ENCODE measurements at places on chromosomes 6 and 20. TPM values are rescaled to one million over a fixed set of nuclear protein-coding genes. Genes with fewer than 3 reads are reported as not detected.

DNA sequence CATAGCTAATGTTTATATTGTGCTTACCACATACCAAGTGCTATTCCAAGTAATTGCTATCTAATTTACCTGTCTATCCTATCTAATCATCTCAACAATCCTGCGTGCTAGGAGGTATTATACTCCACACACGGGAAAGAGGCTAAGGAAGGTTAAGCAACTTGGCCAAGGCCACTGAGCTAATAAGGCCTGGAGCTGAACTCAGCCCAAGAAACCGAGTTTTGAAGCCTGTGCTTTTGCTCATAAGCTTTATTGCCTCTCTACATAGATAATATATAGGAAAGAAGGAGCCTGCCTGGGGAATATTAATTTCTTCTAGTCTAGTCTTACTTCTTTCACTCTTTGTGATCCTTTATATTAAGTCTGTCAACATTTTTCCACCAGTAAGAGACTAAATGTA is 67.8 kb upstream of the ADGRF4 start:
- no peaks in the 10 kb centered on the region for H3K27me3 ChIP-seq
- H3K27ac ChIP-seq: no peak overlapping the region
- peaks cover 7% of the 10 kb centered on the region for H3K4me1 ChIP-seq
- no peaks in the 10 kb centered on the region for H3K36me3 ChIP-seq

GRCh38 chr20:11168026-11168425 is 494.2 kb upstream of the JAG1 start:
- H3K4me3 ChIP-seq: no peak overlapping the region

- H3K4me3 ChIP-seq: no peak overlapping the region
- no peak overlapping the region for H3K27ac ChIP-seq
- H3K27me3 ChIP-seq: no peaks in the 10 kb centered on the region
- H3K4me1 ChIP-seq: no peaks in the 10 kb centered on the region
Observed at GRCh38 chr6:29908341-29908662, 34.0 kb upstream of the HLA-A start.

- H3K27ac ChIP-seq: no peak overlapping the region
- peaks cover 14% of the 10 kb centered on the region for H3K4me1 ChIP-seq
- no peaks in the 10 kb centered on the region for H3K27me3 ChIP-seq
- no peak overlapping the region for H3K4me3 ChIP-seq
- no peaks in the 10 kb centered on the region for H3K36me3 ChIP-seq
Observed at GRCh38 chr6:14713008-14713960, 532.6 kb upstream of the JARID2 start.

DNA sequence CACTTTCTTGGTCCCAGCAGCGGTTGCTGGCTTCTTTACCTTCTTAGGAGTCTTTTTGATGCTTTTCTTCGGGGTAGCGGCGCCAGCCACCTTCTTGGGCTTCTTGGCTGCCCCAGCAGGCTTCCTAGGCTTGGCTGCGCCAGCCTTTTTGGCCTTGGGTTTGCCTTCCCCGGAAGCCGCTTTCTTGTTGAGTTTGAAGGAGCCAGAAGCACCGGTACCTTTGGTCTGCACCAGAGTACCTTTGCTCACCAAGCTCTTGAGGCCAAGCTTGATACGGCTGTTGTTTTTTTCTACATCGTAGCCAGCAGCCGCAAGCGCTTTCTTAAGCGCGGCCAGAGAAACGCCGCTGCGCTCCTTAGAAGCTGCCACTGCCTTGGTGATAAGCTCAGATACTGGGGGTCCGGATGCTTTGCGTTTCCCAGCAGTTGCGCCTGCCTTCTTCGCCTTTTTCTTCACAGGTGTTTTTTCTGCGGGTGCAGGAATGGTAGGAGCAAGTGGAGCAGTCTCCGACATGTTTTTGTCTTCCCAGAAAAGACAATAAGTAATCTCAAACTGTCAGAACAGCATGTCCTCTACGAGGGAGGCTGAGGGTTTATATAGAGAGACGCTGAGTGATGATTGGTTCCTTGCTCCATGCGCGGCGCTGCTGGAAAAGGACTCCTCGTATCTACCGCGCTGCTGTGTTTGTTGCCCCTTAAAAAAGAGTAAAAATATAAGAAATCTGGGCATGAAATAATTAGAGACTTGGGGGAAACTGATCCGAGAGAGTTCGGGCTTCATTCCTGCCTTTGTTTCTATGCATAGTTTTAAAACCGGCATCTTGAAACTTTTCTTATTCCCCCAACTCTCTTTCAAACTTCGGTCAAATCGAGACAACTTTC is 130.3 kb upstream of the BTN3A2 start:
- peak; percentile 38 for DNase-seq
- H3K27me3 ChIP-seq: no peaks in the 10 kb centered on the region
- peak overlapping the region; percentile 88 for H3K27ac ChIP-seq
- H3K4me1 ChIP-seq: peaks cover 19% of the 10 kb centered on the region

DNA sequence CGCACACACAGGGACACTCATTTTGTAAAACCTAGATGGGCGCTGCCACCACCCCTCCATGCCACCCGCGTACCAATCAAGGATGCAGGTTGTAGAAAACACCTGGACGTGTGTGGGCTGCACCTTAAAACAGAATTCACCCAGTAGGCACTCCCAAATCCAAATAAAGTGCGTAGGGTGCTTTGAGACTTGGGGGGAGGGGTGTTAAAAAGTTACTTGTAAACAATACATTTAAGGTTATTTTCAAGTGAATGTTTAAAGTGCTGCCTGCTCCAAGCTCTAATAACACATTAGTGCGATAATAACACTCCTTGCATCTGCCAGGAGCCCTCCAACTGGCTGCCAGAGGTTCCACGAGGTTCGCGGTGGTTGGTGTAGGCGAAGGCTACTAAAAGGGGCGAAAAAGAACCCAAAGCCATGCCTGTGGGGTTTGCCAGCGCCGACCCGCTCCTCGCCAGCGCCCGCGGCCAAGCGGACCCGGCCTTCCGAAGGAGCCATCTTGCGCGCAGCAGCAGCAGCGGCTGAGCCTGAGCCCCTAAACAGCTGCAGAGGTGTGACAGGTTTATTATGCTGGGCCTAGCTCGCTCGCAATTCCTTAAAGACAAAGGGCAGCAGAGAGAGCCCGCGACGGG is 11.5 kb downstream of the FOXC1 start:
- H3K27ac ChIP-seq: no peak overlapping the region
- H3K4me3 ChIP-seq: no peak overlapping the region
- DNase-seq: no peak
- H3K4me1 ChIP-seq: peaks cover 7% of the 10 kb centered on the region

DNA sequence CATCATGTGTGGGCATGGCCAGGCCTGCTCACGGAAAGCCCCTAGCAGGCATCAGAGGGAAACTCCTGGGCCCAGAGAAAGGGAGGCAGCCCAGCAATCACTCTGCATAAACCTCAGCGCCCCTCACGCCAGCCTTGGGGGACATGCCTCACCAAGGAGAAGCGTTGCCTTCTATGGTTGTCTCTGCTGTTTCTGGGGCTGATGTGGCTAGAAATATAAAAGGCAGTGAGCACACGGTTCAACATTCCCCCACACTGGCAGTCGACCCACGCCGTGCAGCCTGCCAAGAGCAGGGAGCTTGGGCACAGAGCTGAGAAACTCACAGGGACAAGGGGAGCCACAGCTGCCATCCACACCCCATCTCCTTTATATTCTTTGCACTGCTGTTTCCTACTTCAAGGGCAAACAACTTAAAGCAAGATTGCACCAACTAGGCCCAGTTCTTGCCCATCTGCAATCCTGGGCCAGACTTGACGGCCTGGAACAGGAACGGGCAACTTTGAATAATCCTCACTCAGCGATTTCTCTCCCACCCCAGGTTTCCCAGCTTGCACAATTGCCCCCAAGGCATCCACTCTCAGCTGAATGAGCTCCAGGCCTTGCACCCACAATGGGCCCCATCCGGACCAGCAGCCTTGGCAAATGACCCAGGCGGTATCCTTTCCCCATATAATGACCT is 35.5 kb upstream of the FOXC1 start:
- H3K36me3 ChIP-seq: no peaks in the 10 kb centered on the region
- H3K27ac ChIP-seq: no peak overlapping the region
- H3K4me1 ChIP-seq: no peaks in the 10 kb centered on the region
- DNase-seq: no peak
- no peak overlapping the region for H3K4me3 ChIP-seq

DNA sequence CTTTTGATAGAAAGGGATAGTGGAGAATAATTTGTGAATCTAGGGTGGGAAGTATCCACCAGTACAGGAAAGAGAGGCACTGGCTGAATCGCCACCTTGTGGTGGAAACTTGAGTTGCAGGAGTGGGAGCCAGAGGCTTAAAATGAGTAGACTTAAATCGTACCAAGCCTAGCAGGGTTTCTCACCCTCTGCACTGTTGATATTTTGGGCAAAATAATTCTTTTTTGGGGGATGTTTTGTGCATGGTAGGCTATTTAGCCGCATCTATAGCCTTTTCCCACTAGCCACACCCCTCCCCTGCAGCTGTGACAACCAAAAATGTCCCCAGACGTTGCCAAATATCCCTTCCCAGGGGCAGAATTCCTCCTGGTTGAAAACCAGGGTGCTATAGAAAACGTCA is 119.1 kb downstream of the DHX35 start:
- DNase-seq: peak; percentile 73
- H3K27ac ChIP-seq: no peak overlapping the region
- no peaks in the 10 kb centered on the region for H3K36me3 ChIP-seq
- H3K4me3 ChIP-seq: no peak overlapping the region
- peaks cover 8% of the 10 kb centered on the region for H3K27me3 ChIP-seq

GRCh38 chr6:89494131-89494793 is 61.3 kb downstream of the ANKRD6 start:
- no peak overlapping the region for H3K27ac ChIP-seq
- no peaks in the 10 kb centered on the region for H3K27me3 ChIP-seq
- H3K36me3 ChIP-seq: no peaks in the 10 kb centered on the region

DNA sequence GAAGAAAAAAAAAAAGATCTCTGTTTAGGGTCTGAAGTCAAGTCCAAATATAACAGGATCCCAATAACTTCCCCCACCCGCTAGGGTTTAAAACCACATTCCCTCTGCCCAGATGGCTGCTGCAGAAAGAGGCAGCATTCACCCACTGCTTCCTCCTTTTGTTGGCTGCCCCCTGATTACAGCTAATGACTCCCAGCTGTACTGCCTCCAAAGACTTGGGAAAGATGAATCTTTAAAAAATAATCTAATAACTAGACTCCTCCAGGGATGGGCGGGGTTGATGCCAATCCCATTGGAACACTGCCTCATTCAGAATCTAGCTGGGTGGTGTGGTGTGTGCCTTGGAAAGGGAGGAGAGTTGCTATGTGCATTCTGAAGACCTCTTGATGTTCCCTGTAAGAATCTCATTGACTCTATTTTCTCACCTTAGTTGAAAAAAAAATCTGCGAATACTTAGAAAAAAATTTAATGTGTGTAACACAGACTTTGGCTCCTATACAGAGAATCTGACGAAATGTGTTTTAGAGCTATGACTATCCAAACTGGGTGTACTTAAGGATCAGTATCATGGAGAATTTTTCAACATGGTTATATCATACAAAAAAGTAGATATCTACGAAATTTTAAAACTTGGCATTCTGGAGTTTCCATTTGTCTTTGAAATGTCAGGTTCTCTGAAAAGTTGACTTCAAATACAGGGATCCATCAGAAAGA is 174.0 kb downstream of the RNF144B start:
- H3K27ac ChIP-seq: no peak overlapping the region
- DNase-seq: no peak
- no peak overlapping the region for H3K4me3 ChIP-seq
- H3K4me1 ChIP-seq: no peaks in the 10 kb centered on the region

DNA sequence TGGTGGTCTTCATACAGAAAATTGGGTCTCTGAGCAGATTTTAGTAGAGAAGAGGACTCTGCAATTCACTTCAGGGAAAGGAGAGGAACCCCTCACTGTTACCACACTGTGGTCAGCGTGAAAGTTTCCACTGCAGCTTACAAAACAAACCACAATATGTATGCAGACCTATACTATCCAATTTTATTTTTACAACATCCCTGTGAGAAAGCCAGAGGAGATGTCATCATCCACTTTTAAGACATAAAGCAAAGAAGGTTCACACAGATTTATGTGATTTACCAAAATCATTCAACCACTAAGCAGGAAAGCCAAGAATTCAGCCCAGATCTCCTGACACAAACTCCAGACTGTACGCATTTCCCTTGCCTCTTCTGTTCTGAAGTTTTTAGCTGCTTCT is 442.4 kb downstream of the FRK start:
- H3K27me3 ChIP-seq: no peaks in the 10 kb centered on the region
- no peak overlapping the region for H3K4me3 ChIP-seq
- DNase-seq: no peak
- no peaks in the 10 kb centered on the region for H3K4me1 ChIP-seq
- H3K27ac ChIP-seq: no peak overlapping the region

DNA sequence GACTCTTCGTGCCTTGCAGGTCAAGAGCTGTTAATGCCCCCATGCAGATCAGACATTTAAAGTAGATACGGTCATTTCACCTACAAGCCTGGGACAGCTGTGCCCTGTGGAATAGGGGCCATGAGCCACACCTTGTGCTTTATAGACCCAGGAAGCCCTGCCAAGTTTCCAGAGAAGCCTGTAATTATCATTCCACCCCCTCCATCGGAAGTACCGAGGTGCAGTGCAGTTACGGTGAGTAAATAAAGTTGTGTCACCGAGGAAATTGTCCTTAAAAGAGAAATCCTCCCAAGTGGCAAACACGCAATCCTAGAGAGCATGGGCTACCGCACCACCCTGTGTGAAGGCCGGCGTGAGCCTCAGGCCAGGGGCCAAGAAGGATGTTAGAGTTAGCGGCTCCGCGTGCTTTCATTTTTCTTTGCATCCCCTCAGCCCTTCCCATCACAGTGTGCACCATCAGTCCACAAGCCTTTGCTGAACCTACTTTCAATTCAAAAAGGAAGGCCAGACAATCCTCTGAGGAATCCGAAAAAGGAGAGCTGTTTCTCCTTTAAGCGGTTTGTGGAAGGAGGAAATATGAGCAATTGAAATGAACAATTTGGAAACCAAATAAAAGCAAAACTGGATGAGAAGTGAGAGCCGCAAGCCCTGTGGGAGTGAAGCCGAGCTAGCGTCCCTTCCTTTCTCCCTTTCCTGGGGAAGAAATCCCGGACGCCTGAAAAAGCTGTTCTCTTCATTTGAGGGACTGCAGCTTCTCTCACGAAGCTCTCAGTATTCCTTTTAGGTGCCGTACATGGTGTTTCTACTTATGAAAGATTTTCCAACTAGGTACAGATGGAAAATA is 183.3 kb upstream of the PDE10A start:
- no peak overlapping the region for H3K27ac ChIP-seq
- H3K4me1 ChIP-seq: peaks cover 7% of the 10 kb centered on the region
- H3K36me3 ChIP-seq: no peaks in the 10 kb centered on the region
- H3K27me3 ChIP-seq: peaks cover 11% of the 10 kb centered on the region
- no peak overlapping the region for H3K4me3 ChIP-seq

Gene SPATS1
- total RNA-seq: not detected

Gene NKX2-4
- not detected for total RNA-seq

Gene CCN6
- not detected for total RNA-seq

Gene BPI
- total RNA-seq: not detected

Gene PXT1
- total RNA-seq: 0.20 TPM

Gene C20orf173
- not detected for total RNA-seq

Gene HRH3
- total RNA-seq: not detected

Data from CD8-positive, alpha-beta memory T cell (primary cell).